ENCODE measurements at places on chromosomes 6 and 20.

DNA sequence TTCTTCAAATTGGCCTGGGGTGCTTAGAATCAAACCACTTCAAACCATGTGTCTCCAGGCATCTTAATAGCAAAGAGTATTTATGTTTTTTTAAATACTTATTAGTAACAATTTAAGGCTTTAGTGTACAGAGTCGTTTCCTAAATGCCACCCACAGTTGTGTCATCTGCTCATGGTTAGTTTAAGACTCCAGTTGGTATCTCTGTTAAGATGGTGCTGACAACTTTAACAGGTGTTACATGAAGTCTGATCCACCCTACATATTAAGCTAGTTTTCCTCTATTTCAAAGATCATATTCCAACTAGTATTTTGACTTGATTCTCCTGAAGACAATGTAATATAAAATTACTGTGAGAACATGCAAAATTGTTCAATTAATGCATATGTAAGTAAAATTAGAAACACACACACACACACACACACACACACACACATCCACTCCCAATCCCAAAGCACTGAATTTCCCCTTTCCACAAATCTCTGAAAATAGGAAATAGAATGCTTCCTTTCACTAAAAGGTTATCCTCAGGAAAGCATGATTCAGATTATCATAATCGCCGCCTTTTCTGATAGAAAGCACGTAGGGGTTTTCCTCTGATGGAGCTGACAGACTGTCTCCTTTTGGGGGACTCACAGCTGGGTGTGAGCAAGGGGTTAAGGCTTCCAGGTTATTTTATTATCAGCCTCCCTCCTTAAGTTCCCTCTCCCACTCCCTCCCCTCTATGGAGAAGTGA, 10.5 kb downstream of the CNKSR3 start:
- no peak for DNase-seq

GRCh38 chr20:45945678-45946148, 11.2 kb downstream of the PCIF1 start:
- DNase-seq = no peak

DNA sequence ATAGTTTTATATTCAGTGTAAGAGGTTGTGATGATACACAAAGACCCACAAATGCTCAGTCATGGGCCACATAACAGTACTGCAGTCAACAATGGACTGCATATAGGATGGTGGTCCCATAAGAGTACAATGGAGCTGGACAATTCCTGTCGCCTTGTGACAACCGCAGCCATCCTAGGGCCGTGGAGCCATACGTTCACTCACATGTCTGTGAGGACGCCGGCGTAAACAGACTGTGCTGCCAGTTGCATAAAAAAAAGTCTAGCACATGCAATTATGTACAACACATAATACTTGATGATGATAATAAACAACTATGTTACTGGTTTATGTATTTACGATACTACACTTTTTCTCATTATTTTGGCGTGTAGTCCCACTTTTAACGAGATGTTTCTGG, 30.9 kb downstream of the BFSP1 start:
- no peak for DNase-seq

DNA sequence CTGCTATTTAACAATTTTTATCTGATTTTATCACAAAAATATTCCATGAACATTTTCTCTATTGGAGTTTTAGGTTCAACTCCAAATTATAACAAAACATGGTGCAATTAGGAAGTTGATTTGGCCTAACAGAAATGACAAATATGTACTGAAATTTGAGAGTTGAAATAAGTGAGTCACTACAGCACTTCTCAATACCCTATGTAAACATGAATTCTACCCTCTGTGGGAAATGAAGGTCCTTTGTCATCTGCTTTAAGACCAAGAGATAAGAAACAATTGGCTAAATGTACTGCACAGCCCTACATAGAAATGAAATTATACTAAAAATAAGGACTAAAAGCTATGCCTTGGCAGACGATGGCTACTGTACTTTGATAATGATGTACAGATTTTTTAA, 86.2 kb upstream of the BEND6 start:
- peak; percentile 56 for DNase-seq

GRCh38 chr20:60648556-60648955, 603.5 kb upstream of the CDH4 start:
- DNase-seq = no peak

- no peak for DNase-seq
Observed at GRCh38 chr6:148311966-148312669, 30.5 kb upstream of the SASH1 start.

- DNase-seq = no peak
Observed at GRCh38 chr6:157668713-157669112, 154.3 kb upstream of the SNX9 start.

DNA sequence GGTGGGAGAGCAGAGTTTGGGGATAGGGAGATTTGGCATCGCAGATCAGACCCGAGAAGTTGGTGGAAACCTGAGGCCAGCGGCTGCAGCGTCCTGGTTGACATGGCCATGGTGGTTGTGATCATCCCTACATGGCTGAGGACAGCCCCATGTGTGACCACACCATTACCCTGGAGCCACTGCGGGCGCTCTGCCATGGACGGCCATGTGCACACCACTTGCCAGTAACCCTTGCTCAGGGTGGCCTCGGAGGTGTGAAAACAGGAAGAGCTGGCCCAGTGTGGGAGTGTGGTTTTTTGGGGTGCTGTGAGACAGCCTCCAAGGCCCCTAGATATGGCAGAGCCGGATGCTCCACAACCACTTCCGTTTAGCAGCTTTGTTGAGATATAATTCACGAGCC, 64.4 kb downstream of the TMEM242 start:
- no peak for DNase-seq

GRCh38 chr6:91490671-91491301, 903.9 kb upstream of the MAP3K7 start:
- DNase-seq = no peak

GRCh38 chr6:157512382-157512682, 131.3 kb downstream of the ZDHHC14 start:
- DNase-seq = no peak

GRCh38 chr6:8707956-8708772, 272.8 kb upstream of the SLC35B3 start:
- DNase-seq = peak; percentile 90

- no peak for DNase-seq
Observed at GRCh38 chr6:16961577-16961976, 140.3 kb upstream of the STMND1 start.

DNA sequence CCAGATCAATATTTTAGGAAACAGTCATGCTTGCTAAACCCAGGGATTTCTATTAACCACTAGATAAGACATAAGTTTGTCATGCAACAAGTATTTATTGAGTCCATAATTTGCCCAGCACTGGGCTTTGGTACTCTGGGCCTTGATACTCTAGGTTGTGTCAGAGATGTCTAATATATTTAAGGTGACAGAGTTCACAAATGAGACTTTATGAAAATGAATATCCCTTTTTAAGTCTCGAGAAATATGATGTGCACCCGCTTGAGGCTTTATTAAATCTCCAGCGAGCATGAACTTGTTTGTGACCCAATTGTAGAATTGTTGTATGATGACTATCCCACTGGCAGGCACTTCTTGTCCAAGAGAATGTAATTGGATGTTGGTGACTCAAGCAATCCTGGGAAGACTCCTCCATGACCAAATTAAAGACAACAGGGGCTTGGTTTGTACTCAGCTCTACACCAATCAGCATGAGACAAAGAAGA, 109.2 kb downstream of the ESR1 start:
- DNase-seq = no peak

DNA sequence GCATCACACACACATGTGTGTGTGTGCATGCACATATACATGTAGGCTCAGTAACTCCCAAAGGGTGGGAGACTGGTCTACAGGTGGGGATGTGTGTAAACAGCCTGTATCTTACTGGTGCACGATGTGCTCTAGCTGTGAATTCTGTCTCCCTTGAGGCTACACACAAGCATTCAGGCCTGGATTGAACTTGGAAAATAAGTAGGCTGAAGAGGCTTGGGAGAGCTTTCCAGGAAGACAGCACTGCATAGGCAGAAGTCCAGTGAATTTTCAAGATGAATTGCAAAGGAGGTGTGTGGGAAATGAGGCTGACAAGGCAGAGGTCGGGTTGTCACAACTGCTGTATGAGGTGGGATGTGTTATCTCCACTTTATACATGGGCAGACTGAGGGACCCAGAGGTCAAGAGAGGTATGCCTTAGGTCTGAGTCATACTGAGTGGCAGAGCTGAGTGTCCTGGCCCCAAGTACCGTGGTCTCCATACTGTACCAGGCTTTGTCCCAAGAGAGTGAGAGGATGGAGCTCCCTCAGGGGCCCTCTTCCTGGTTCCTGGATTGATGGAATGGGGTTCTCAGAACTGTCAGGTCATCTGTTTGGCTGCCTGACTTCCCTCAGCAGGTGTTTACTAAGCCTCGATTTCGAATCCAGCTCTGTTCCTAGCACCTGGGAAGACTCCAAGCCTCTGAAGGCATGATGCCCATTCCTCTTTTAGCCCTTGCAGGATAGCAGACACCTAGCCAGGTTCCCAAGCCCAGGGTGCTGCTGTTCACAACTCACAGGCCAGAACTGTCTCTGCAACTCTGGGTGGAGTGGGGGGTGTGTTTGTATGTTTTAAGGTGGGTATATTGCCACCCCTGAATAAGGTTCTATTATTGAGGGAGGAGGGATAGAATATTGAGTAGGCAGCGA, 14.4 kb downstream of the SNPH start:
- no peak for DNase-seq

GRCh38 chr20:34553366-34553867, 5.1 kb upstream of the MAP1LC3A start:
- DNase-seq = peak; percentile 19
